GM23248 (cell line): ENCODE measurements at places on chromosomes 2 and 18. TPM values are rescaled to one million over a fixed set of nuclear protein-coding genes. Genes with fewer than 3 reads are reported as not detected.
A peak's percentile ranks its signal among the peaks of the same experiment; 100 is the strongest.

DNA sequence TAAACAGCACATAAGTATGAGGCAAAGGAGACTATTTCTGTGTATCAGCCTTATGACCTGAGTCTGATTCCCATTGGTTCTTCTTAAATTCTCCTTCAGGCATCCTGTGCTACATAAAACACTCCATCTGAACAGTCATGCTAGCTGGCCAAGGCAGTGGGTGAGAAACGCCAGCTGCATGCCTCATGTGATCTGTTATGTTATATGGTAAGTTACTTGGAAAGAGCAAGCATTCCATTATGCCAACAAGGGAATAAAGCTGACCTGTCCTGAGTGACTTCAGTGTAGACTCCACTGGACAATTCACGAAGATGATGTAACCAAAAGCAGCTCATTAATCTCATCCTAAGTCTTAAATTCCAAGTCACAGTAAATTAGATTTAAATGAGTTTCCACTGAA is 216.5 kb upstream of the FN1 start:
- no peaks in the 10 kb centered on the region for H3K36me3 ChIP-seq
- no peaks in the 10 kb centered on the region for H3K27me3 ChIP-seq
- peak overlapping the region; percentile 82 for H3K27ac ChIP-seq
- peaks cover 42% of the 10 kb centered on the region for H3K4me1 ChIP-seq
- H3K4me3 ChIP-seq: no peak overlapping the region

DNA sequence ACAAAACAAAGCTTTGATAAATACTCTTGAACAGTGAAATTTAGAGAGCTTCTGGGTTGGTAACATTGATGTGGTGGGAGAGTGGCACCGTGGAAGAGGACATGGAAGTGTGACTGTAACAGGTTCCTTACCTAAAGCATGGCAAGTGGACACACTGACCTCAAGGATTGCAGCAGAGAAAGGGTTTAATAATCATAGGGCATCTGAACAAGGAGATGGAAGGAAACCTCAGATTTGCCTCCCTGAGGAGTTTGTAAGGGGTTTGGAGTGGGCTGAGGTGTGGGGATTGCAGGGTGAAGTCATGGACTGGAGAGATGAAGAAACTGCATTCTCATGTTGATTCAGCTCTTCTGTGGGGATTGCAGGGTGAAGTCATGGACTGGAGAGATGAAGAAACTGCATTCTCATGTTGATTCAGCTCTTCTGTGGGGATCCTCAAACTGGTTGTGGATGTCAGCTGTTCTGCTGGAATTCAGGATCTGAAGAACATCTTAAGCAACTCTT is 83.8 kb upstream of the TLK1 start:
- H3K27ac ChIP-seq: peak overlapping the region; percentile 99
- peaks cover 13% of the 10 kb centered on the region for H3K4me1 ChIP-seq
- H3K27me3 ChIP-seq: no peaks in the 10 kb centered on the region
- DNase-seq: peak; percentile 88
- H3K36me3 ChIP-seq: no peaks in the 10 kb centered on the region

- DNase-seq: peak; percentile 80
- H3K4me1 ChIP-seq: peaks cover 69% of the 10 kb centered on the region
- H3K36me3 ChIP-seq: no peaks in the 10 kb centered on the region
These were observed 244.1 kb upstream of the TNP1 start for GRCh38 chr2:217103752-217104545.

GRCh38 chr2:156541229-156541628 is 105.0 kb downstream of the GPD2 start:
- no peaks in the 10 kb centered on the region for H3K27me3 ChIP-seq
- no peak for DNase-seq
- peaks cover 36% of the 10 kb centered on the region for H3K4me1 ChIP-seq
- H3K4me3 ChIP-seq: no peak overlapping the region

GRCh38 chr2:166814335-166814734 is 73.9 kb upstream of the XIRP2 start:
- DNase-seq: no peak
- H3K4me3 ChIP-seq: no peak overlapping the region
- no peaks in the 10 kb centered on the region for H3K27me3 ChIP-seq

DNA sequence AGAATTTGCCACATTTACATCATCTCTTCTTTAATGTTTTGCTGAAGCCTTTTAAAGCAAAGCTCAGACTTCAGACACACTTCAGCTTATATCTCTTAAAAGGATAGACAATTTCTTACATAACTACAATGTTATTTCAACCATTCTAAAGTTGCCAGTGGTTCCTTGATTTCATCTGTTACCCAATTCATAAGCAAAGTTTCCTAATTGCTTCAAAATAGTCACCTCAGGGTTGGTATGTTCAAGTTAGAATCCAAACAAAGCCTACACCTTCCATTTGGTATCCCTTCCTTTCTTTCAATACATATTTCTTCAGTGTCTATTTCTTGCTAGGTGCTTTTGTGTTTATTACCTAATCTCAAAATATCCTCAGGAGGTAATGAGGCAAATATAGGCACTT is 60.6 kb downstream of the ZNF385B start:
- H3K4me1 ChIP-seq: no peaks in the 10 kb centered on the region
- DNase-seq: no peak
- H3K27me3 ChIP-seq: peaks cover 9% of the 10 kb centered on the region
- no peak overlapping the region for H3K4me3 ChIP-seq
- no peak overlapping the region for H3K27ac ChIP-seq

GRCh38 chr2:44970846-44971450 is 29.4 kb downstream of the SIX3 start:
- H3K36me3 ChIP-seq: no peaks in the 10 kb centered on the region
- H3K4me3 ChIP-seq: no peak overlapping the region
- H3K27ac ChIP-seq: no peak overlapping the region
- no peak for DNase-seq

GRCh38 chr2:11539317-11540147 is 5.7 kb downstream of the GREB1 start:
- peaks cover 39% of the 10 kb centered on the region for H3K27me3 ChIP-seq
- H3K27ac ChIP-seq: no peak overlapping the region
- H3K4me3 ChIP-seq: no peak overlapping the region
- no peaks in the 10 kb centered on the region for H3K4me1 ChIP-seq
- no peak for DNase-seq
- no peaks in the 10 kb centered on the region for H3K36me3 ChIP-seq

- peaks cover 41% of the 10 kb centered on the region for H3K4me1 ChIP-seq
- 0 out of 2 replicates have a peak overlapping the region, but pooled peaks have one; percentile 14 for H3K4me3 ChIP-seq
- H3K27me3 ChIP-seq: no peaks in the 10 kb centered on the region
- H3K36me3 ChIP-seq: no peaks in the 10 kb centered on the region
- peak; percentile 51 for DNase-seq
These were observed 52.1 kb downstream of the NCK2 start for GRCh38 chr2:105796791-105797190.

DNA sequence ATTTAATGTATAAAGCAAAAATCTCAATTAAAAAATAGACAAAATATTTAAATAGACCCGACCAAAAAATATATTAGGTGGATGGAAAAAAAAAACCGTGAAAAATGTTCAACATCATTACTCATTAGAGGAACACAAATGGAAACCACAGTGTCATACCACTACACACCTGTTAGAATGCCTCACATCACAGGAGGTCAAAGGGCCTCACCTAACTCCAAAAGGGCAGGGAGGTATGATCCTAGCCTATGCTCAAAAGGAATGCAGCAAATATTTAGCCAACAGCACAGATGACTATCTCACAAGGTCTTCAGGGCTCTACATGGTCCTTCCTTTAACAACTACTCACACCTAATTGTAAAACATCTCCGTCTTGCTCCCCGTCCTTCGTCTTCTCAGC is 185.5 kb upstream of the SETBP1 start:
- H3K27me3 ChIP-seq: no peaks in the 10 kb centered on the region
- no peaks in the 10 kb centered on the region for H3K36me3 ChIP-seq
- H3K4me1 ChIP-seq: no peaks in the 10 kb centered on the region
- no peak for DNase-seq

- no peaks in the 10 kb centered on the region for H3K27me3 ChIP-seq
These were observed 217.6 kb upstream of the NRP2 start for GRCh38 chr2:205464681-205465080.

DNA sequence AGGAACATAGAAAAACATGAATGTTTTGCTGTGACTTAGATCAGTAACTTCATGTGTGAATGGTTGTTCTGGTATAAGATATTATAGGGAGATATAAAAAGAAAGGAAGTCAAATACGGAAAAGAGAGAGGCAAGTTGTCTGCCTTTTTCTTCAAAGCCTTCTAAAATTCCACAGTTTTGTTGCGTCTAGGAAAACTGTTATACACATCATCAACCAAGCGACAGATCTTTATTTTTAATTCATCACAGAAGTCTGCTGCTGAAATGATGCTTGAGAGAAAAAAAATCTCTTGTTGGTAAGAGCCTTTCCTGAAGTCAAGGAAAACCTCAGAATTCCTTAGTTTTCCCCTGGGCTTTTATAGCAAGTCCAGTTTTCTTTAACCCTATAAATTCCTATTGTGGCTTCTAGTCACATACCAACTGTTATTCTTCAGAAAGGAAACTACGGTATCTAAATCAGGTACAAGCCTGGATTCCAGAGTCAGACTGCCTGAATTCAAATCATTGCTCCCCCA is 36.3 kb upstream of the TANC1 start:
- H3K27me3 ChIP-seq: no peaks in the 10 kb centered on the region
- H3K27ac ChIP-seq: no peak overlapping the region; the same call in 1 of the 2 replicates
- no peaks in the 10 kb centered on the region for H3K36me3 ChIP-seq
- H3K4me3 ChIP-seq: no peak overlapping the region
- H3K4me1 ChIP-seq: peaks cover 21% of the 10 kb centered on the region

DNA sequence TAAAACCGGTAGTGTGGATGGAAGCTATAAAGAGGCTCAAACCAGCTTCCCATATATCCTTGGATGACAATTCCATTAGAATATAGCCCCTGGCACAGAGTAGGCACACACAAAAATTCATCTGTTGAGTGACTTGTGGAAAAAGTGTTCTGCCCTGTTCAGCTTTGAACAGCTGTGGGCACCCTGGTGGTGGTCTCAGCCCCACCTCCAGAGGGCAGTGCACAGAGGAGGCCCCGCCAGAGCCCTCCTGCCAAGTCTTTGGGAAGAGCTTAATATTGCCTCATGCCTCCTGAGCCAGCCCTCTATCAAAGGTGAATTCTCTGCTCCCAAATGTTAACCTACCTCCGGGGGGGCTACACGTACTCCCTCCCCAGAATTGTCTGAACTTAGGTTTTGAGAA is 30.4 kb downstream of the EPAS1 start:
- no peak for DNase-seq
- H3K27me3 ChIP-seq: no peaks in the 10 kb centered on the region
- no peak overlapping the region for H3K4me3 ChIP-seq
- H3K4me1 ChIP-seq: peaks cover 65% of the 10 kb centered on the region
- no peaks in the 10 kb centered on the region for H3K36me3 ChIP-seq

DNA sequence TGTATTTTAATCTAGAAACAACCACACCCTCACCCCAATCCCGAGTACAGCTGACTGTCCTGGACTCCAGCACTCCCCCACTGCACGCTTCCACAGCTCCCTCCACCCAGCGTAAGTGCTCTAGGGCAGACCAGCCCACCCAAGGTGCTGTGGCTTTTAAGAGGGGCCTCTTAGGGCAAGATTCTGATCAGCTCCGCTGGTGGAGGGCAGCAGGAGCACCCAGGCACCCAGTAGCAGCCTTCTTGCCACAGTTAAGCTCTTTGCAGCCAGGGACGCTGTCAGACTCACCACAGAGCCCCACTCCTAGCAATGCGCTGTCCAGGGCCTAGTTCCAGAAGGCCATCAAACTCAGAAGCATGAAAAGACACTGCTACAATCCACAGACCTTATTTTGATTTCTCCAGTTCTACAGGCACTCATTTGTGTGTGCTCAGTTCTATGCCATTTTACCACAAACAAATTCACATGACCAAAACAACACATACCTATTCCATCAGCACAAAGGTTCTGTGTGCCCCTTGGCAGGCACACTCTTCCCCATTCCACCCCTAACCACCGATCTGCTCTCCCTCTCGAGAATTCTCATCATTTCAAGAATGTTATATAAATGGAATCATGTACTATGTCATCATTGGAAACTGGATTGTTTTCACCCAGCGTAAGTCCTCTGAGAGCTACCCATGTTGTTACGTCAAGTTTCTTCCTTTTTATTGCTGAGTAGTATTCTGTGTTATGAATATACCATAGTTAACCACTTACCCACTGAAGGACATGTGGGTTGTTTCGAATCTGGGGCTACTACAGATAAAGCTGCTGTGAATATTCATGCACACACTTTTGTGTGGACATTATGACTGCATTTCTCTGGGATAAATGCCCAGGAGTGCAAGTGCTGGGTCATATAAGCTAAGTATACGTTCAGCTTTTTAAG is 40.4 kb downstream of the PTPN2 start:
- H3K4me1 ChIP-seq: peaks cover 17% of the 10 kb centered on the region
- H3K27ac ChIP-seq: no peak overlapping the region
- no peak overlapping the region for H3K4me3 ChIP-seq

DNA sequence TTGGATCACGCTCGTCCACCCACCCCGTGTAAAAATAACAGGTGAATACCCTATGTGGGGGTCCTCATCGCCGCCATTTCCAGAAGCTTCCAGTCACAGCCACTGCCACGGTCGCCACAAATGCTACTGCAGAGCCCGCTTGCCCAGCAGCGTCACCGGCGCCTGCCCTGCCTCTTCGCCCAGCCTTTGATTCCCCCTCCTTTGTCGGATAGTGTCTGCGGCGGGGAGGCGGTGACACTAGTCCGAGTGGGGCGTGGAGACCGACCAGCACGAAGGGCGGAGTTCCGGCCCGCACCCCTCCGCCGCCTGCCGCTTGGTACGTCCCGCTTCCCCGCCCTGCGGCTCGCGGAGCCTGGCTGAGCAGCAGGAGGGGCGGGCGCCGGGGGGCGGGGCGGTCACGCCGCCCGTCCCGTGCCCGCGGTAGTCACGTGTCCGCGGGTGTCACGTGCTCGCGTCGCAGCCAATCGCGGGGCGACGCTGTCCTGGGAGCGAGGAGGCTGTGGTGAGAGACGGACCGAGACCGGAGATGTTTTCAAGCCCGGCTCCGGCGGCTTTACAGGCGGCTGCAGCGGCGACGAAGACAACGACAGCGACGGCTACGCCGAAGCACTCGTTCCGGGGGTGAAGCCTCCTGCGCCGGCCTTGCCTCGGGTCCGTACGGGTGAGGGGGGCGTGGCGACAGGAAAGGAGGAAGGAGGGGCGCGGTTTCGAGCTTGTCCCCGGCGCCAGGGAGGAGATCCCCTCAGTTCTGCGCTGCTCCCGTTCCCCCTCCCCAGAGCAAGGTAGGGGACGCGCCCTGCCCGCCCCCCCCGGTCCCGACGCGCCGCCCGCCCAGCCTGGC is at the start of gene ANKRD12:
Gene ANKRD12 (plus strand): TSS at position 467 of the 841 bp plus-strand sequence. CDS start 45,652 bp downstream, outside the sequence.
- peak within 1 kb of the TSS; percentile 98 for H3K27ac ChIP-seq
- peak; percentile 98 for DNase-seq
- peaks cover 15% of the 10 kb centered on the region; the same call in 1 of the 2 replicates for H3K36me3 ChIP-seq
- peak within 1 kb of the TSS; percentile 83 for H3K4me3 ChIP-seq
- H3K4me1 ChIP-seq: peaks cover 28% of the 10 kb centered on the region

Gene RNU2-63P
- not detected in 2 replicates for polyA plus RNA-seq

Gene STPG4
- polyA plus RNA-seq: not detected in 2 replicates

Gene INHA
- 0.19 and 0.36 TPM in 2 replicates for polyA plus RNA-seq

Gene C2orf66
- 0.25 TPM in 1 of 2 replicates, not detected in the other for polyA plus RNA-seq

Gene RRM2
- polyA plus RNA-seq: 79.2 and 79.3 TPM in 2 replicates

Gene STAMBP
- polyA plus RNA-seq: 35.9 and 36.0 TPM in 2 replicates

Gene RAB11FIP5
- 34.4 and 35.0 TPM in 2 replicates for polyA plus RNA-seq

Gene SEC11C
- polyA plus RNA-seq: 62.0 and 63.9 TPM in 2 replicates

Gene LHCGR
- not detected in 2 replicates for polyA plus RNA-seq

Gene EVA1A
- 145 and 149 TPM in 2 replicates for polyA plus RNA-seq

Gene IL1RN
- polyA plus RNA-seq: 0.14 TPM in 1 of 2 replicates, not detected in the other

Gene TUBA3E
- polyA plus RNA-seq: not detected in 2 replicates
